NCI-H460 (cell line): ENCODE measurements at places on chromosomes 7 and 10. TPM values are rescaled to one million over a fixed set of nuclear protein-coding genes. Genes with fewer than 3 reads are reported as not detected.

DNA sequence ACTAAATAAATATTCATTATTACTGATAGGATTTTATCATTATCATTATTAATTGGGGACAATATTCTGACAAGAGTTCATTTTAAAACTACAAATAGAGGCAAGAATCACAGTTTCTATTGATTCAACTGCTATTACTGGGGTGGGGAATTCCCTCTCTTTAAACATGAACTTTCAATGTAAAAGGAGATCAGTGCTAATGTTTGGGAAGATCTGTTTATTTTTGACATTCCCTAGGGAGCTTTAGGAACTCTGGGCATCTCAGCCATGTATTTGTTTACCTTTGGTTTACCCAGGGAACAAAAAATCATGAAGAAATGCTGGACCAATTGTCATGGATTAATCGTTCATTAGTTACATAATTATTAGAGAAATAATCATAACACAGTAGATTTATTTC, 443.2 kb upstream of the AKR1E2 start:
- no peak for DNase-seq

UTF1 gene
- total RNA-seq = not detected in 2 replicates

DNA sequence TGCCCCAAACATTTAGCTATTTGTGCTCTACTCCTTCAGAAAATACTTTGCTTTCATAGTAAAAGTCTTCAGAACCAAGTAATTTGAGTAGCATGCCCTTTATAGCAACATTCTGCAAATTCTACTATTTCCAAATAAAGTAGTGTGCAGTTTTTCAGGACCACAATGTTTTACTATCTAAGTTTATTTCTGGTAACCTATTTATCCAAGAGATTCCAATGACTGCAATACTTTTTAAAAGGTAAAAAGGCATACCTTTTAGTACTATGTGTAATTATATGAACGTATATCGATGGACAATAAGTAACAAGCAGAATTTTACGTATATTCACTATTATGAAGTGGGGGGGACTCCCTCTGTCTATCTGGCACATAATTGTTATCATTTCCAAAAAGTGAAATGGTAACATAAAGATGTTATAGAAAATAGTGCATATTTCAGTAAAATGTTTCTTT, 6.9 kb upstream of the CAV2 start:
- no peak for DNase-seq

SPACDR gene
- total RNA-seq = 0.27 and 0.43 TPM in 2 replicates

- DNase-seq = no peak
These were observed 8.8 kb upstream of the FGL2 start for GRCh38 chr7:77208416-77208815.

DNA sequence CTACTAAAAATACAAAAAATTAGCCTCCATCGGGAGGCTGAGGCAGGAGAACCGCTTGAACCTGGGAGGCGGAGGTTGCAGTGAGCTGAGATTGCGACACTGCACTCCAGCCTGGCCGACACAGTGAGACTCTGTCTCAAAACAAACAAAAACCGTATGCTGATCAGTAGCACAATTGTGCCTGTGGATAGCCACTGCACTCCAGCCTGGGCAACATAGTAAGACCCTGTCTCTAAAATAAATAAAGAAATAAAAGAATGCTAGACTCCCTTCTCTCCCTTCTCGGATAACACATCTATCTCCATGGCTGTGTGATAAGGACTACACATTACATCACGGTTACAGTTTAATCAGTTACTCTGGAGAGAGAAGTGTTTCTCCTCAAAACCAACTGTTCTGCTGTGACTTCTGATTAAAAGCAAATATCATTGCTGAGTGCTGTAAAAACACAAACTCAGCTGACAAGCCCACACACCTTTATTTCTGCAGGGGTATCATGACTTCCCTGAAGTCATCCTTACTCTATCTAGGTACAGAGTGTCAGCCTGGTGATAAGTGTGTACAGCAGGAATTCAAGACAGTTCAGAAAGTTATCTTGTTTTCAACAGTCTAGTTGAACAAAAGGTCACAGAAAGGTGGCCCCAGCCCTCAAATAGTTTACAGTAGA, 5.3 kb upstream of the ARHGAP19 start:
- no peak for DNase-seq

- DNase-seq = no peak
These were observed 34.8 kb upstream of the JAKMIP3 start for GRCh38 chr10:132030898-132031463.

EPHB6 gene
- not detected in 2 replicates for total RNA-seq

- DNase-seq = no peak
These were observed 316.3 kb downstream of the TNS3 start for GRCh38 chr7:47265621-47266020.

STAMBPL1 gene
- 37.6 and 39.8 TPM in 2 replicates for total RNA-seq

- no peak for DNase-seq
These were observed 2.3 kb upstream of the CNNM1 start for GRCh38 chr10:99326871-99327270.

GPR15LG gene
- total RNA-seq = not detected in 2 replicates

DNA sequence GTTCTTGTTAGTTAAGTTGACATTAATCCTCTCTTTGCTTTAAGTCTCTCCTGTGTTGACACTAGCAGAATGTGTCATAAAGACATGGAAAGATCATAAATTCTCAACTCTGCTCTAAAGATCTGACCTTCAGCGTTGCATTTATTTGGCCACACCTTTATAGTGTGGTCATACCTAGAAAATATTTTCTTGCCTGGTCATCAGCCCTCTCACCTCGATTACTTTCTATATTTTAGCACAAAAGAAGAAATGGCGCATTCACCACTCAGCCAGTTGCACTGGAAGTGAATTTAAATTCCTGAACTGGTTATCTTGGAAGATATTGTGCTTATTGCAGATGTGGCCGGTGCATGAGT, 96.7 kb upstream of the PDCD4 start:
- DNase-seq = no peak

DNA sequence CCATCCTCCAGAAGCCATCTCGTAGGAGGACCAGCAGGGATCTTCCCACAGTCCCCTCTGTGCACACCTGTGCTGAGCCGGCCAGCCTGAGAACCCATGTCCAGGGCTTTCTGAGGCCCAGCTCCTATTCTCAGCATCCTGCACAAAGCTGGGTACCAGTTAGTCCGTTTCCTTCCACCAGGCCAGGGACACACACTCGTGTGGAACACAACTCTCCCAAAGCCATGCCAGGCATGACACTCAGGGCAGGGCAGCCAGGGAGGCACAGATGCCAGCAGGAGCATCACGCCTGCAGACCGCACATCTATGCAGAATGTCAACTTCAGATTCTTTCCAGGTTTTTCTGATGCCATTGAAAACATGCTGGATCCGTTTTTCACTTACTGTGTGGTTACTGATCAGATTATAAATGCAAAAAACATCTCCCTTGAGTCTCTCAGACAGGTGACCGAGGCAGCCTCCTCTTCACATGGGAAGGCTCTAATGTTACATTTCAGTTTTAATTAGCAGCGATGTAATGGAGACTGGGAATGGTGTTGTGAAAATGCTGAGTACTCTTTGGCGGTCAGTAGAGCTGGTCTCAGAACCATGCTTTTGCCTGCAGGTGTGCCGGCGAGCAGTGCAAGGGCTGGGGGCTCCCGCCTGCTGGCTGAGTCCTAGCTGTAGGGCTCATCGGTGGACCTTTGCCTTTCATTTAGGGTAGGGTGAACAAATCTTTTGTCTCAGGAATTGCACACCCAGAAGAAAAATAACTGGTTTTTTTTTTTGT, 3.3 kb upstream of the SUN1 start:
- no peak for DNase-seq

CTNNA3 gene
- total RNA-seq = 0.23 and 0.47 TPM in 2 replicates

DNA sequence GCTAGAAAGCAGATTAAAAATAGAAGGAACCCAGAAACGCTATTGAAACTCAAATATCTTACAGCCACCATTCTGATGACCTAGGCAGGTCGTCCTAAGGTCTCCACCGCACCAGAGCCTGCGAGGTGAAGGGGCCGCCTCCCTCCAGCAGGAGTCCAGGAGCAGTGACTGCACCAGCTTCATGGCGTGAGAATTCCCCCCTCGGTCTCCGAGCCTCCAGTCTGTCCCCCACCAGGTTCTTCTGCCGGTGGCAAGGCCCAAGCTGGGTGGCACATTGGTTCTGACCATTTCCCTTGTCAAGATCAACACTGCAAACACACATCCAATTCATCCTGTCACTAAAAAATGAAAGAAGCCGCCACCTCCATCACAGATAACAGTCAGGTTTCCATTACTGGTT, 98.7 kb downstream of the DIP2C start:
- no peak for DNase-seq

DNA sequence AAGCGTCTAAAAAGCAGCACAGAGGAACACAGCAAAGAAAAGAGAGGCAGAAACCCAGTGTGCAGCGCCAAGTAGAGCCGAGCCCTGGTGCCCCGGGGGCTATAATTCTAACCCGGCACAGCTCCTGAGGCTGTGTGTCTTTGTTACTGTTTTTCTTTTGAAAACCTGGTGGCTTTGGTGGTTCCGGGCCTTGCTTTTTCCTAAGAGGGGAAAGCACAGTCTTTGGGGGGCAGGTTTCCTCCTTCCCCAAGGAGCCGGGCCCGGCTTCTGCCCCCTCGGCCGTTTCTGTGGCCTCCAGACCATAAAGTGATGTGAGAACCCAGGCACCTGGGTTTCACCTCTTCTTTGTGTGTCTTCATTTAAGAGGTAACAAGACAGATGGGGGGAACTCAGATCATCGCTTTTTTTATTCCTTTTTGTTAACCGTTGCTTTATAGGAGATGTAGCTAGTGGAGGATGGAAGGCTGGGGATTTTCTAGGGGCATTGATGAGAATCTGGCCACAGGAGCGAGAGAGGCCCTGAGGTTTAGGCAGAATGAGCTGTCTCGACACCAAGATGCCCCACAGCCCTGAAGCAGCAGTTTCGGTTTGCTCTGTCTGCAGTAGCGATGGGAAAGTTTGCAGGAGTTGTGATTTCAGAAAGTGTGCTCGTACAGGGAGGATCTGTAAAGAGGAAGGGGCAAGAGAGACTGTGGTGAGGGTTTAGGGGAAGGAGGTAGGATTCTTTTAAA, 367.8 kb upstream of the GALNT17 start:
- DNase-seq = no peak

DNA sequence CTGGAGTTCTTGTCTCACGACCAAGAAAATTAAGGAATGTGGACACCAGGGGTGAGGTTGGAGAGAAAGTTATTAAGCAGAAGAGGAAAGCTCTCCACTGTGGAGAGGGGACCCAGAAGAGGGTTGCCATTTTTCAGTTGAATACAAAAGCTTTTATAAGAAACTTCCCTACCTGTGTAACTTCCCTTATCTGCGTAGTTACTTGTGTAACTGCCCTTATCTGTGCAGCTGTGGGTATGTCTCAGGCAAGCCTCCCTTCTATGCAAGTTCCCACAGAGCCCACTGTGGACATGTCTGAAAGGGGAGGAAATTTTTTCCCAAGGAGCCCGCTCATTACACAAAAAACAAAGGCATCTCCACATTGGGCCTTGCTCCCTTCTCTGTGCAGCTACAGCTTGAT, 94.9 kb downstream of the SVOPL start:
- DNase-seq = no peak

HOXA5 gene
- 7.5 and 12.8 TPM in 2 replicates for total RNA-seq

GRCh38 chr10:126491476-126491875, 103.2 kb upstream of the ADAM12 start:
- no peak for DNase-seq

VSTM2A gene
- total RNA-seq = 0.05 TPM in 1 of 2 replicates, not detected in the other

SPDYE1 gene
- not detected in 2 replicates for total RNA-seq

EPHA1 gene
- total RNA-seq = not detected in 2 replicates

DNA sequence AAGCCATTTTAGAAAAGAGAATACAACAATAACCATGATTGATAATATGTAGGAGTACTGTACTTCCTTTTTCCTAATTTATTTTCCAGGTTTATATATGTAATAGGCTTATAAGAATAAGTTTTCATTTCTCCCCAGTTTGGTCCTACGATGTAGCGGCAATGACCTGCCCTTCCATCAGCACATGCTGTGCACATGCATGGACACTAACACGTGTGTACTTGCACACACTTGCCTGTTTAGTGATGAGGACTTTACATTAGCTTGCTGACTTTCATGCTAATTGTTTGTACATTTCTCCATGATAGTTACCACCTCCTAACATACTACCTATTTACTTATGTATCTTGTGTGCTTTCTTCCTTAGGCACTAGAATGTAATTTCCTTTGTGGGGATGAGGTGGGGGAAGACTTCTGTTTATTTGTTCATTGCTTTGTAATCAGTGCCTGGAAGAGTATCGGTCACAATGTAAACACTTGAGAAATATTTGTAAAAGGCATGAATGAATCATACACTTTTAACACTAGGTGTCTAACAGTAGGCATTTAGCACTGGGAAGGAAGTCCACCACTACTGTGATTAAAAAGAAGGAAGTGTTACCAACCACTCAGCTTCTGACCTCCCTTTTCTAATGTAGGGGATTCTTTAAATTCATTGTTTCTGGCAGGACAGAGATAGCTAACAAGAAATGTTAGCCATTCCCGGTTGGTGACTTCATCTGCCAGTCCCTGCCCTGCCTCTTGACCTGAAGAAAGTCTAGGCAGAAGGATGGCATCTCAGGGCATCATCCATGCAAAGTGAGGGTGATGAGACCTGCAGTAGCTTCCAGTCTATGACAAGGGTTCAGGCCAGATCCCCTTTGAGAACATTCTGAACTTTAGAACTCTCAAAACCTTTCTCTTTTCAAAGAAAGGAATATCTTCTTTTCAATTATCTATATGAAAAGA, 120.2 kb upstream of the RAB18 start:
- DNase-seq = peak; percentile 94

GRCh38 chr7:155764438-155764793, 47.8 kb downstream of the SHH start:
- DNase-seq = no peak

DNA sequence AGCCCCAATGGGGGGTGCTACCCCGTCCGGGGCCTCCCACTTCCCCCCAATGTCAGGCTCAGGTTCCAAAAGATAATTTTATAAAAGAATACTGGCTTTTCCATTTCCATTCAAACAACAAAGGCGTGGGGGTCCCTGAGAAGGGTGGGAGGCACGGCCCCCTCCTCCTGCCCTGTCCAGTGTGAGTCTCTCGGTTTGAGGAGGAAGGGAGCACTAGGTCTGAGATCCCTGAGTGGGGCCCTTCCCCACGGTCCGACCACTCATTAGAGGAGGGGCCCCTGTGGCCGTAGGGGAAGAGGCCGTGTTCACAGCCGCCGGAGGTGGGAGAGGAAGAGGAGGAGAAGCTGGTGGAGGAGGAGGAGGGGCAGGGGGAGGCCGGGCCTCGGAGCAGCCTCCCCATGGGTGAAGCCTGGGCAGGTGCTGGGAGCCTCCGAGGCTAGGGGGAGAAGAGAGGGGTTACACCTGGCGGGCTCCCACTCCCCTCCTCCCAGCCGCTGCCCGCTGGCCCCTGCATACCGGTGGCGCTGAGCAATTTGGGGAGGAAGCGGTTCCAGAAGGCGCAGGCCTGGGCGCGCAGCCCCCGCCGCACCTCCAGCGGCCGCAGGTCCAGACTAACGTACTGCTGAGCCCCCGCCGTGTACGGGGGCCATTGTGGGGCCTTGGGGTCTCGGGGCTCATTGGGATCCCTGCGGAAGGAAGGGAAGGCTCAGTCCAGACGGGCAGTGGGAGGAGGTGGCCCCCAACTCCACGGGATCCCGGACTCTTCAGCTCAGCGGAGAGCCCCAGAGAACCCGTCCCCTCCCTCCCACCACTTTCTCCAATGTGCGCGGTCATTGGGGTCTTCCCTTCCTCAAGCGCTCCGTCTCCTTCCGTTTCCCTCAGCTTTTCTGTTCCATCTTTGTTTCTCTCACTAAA, 1.4 kb upstream of the UFSP1 start:
- DNase-seq = no peak
